ENCODE measurements at places on chromosomes 11 and 22.

GRCh38 chr22:19523240-19524169 lies 705 bp downstream of the CLDN5 start:
- no peak for DNase-seq

DNA sequence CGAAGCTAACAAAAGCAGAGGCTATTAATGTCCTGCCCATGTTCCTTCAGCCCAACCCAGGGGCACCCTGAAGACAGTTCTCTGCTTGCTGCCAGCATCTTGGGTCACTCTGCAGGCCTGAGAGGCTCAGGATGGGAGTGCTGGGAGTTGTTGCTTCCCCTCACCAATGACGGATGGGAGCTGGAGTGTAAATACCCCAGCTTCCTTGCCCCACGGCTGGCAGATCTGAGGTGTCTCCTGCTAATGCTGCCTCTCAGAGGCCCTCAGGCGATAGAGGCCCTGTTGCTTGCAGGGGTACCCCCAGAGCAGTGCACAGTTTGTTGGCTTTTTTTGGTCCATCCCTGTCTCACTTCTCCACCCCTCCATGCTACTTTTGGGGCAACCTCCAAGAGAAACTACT lies 32.9 kb downstream of the IFT27 start:
- no peak for DNase-seq

- no peak for DNase-seq
Measured at GRCh38 chr11:2466869-2467694, 22.3 kb downstream of the KCNQ1 start.

GRCh38 chr11:28132548-28132947 lies 24.4 kb downstream of the METTL15 start:
- DNase-seq = no peak

DNA sequence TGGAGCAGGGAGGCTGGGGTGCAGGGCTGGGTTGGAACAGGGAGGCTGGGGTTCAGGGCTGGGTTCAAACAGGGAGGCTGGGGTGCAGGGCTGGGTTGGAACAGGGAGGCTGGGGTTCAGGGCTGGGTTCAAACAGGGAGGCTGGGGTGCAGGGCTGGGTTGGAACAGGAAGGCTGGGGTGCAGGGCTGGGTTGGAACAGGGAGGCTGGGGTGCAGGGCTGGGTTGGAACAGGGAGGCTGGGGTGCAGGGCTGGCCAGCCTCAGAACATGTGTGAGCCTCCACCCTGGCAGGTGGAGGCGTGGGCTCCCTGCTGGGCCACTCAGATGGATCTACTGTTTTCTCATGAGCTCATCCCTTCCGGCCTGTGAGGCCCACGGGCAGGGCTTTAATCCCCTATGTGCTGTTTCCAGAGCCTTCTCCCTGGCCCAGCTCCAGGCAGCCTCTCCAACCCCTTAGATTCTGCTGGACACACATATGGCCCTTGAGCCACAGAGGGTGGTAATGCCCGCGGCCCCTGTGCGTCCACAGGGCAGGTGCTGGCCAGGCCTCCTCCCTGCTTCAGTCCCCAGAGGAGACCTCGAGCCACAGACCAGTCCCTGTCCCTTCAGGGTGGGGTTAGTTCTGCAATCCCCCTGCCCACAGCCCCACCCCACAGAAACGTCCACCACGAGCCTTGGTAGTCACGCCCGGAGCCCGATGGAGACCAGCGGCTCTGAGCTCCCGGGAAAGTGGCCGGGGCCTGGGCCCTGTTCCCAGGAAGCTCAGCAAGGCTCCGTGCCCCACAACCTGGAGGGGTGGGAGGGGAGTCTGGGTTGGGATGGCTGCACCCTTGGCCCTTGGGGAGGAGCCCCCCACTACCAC lies 197.9 kb downstream of the BRD1 start:
- no peak for DNase-seq

GRCh38 chr11:132312701-132313111 lies 942.3 kb downstream of the NTM start:
- no peak for DNase-seq

DNA sequence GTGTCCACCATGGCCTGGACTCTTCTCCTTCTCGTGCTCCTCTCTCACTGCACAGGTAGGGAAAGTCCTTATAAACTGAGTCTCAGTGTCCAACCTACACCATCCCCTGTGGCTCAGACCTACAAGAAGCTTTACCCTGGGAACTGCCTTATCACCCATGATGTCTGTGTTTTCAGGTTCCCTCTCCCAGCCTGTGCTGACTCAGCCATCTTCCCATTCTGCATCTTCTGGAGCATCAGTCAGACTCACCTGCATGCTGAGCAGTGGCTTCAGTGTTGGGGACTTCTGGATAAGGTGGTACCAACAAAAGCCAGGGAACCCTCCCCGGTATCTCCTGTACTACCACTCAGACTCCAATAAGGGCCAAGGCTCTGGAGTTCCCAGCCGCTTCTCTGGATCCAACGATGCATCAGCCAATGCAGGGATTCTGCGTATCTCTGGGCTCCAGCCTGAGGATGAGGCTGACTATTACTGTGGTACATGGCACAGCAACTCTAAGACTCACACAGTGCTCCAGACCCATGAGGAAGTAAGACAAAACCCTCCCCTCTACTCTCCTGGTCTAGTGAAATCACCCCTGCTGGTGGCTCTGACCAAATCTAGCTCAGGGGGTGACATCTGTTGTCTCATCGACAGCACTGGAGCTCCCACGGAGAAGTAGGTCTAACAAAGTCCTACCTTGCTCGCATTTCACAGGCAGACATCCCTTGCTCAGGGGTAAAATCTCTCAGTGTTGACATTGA lies 74.3 kb downstream of the VPREB1 start:
- no peak for DNase-seq

DNA sequence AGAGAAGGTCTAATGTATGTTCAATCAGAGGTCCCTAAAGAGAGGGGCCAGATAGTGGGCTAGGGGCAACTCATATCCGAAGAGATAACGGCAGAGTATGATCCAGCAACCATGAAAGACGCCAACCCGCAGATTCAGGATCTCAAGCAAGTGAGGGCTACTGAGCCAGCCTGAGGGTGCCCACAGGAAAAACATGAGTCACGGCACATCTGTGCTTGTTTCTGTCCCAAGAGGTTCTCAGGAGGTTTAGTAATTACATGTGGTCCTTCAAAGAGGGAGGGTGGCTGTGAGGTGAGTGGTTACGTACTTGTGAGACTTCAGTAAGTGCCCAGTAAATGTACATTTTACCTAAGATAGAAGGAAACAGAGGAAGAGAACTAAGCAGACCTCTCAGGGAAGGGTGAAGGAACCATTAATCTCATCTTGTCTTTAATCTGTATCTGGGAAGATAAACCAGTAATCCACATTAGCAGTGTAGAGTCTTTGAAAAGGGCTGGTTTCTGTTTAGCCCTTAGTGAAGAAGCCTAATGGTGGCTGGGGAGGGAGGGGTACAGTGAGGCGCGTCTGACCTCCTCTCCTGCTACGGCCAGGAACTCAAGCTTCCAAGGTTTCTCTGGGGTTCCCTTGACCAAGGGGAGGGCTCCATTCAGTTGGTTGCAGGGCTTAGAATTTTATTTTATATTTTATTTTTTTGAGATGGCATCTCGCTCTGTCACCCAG lies 10.2 kb downstream of the SIRT3 start:
- peak; percentile 10 for DNase-seq

GRCh38 chr11:100925935-100926334 lies 203.7 kb downstream of the PGR start:
- DNase-seq = no peak

- no peak for DNase-seq
Measured at GRCh38 chr11:100578831-100579311, 108.2 kb upstream of the ARHGAP42 start.

GRCh38 chr11:111418436-111418787 lies 39.3 kb upstream of the POU2AF1 start:
- DNase-seq = no peak

All from NCI-H187 (cell line).